ENCODE measurements at places on chromosomes 1 and 21.

- DNase-seq, result peak; percentile 42
Observed at GRCh38 chr1:86104606-86105532, 51.7 kb downstream of the COL24A1 start.

DNA sequence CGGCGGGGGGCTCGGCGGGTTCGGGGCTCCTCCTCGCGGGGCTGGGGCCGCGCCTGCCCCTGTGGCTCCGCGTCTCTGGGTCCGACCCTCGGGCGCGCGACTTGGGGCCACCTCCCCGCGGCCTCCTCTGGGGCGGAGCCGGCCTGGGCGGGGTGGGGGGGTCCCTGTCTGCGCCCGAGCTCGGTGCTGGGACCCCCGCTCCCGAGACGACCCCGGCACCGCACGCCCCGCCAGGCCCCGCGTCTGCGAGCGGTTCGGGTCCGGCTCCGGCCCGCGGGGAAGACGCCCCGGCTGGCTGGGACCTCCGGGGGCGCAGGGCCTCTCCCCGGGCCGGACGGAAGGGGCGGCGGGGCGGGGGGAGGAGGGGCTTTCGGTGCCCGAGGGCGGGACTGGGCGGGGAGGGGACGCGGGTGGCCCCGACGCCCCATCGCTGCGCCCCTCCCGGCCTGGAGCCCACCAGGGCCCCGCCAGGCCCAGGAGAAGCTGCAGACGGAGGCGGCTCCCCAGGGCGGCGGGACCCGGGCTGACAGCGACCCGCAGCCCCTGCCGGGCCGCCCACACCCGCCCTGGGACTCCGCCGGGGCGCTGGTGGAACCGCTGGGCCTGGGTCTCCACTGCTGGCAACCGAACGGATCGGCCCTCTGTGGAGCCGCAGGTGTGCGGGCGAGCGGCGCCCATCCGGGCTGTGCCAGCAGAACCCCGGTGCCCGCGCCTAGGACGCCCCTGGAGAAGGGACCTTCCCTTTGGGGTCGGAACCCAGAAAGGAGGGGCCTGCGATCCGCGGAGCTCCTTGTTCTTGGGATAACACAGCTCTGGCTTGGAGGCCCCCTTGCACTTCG lies 610 bp downstream of the COL6A2 start:
- DNase-seq, result no peak

- peak; percentile 0 for DNase-seq
Observed at GRCh38 chr1:57489358-57490036, 65.6 kb upstream of the DAB1 start.

DNA sequence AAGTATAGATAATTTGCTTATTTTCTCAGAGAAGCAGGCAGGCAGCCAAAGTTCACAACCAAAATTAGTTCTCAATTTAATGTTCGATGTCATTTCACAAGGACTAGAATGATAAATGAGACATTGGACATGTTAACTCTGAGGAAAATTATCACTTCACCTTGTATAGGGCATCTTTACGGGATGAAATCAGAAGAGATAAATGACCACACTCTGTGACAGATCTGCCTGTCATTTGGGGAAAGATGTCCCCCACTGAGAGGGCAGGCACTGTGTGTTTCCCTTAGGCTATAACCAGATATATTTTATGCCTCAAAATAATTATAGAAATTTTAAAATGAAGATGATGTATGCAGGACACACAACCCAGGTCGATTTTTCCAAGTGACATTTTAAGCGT lies 642.9 kb downstream of the BRINP3 start:
- peak; percentile 97 for DNase-seq

DNA sequence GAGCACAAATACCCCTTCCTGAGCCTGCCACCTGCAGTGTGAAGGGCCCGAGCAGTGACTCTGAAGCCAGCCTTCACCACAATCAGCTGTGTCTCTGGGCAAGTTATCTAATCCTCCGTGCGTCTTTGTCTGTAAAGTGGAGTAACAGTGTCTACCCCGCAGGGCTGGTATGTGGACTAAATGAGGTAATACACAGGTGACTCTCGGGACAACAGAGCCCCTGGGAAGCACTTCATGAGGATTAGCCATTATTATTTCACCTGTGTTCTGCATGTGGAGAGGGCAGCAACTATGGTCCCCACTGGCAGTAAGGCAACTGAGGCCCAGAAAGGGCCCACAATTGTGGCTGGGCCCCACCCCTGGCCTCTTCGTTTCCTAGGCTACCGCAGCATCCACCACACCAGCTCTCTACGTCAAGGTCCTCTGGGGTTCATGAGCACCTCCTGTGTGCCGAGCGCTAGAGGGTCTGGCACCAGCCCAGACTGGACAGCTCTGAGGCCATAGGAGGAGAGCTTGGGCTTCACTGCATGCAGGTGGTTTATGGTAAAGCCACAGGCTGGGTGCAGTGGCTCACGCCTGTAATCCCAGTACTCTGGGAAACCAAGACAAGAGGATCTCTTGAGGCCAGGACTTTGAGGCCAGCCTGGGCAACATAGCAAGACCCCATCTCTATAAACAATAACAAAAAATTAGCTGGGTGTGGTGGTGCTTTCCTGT lies 41.3 kb upstream of the LRP8 start:
- DNase-seq, result peak; percentile 36

DNA sequence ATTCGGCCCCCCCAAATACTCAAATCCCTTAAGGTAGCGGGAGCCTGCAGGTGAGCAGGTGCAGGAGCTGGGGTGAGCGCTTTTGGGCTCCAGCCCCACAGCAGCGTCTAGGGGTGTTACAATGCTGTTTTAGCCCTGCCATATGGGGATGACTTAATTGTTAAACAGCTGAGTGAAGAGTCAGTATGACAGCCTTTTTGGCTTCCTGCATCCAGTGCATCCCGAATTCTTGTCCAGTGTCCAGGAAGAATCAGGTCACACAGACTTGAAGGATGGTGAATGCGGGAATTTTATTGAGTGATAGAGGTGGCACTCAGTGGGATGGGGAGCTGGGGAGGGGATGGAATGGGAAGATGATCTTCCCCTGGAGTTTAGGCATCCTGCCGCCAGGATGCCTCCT lies 30.4 kb upstream of the HHAT start:
- no peak for DNase-seq

- DNase-seq, result no peak
Observed at GRCh38 chr1:93419344-93419743, 28.6 kb upstream of the FNBP1L start.

Data from NCI-H69 (cell line).